Activated naive CD4-positive, alpha-beta T cell treated with anti-CD3 and anti-CD28 coated beads for 36 hours (primary cell): ENCODE measurements at places on chromosomes 13 and 19.

GRCh38 chr19:18903156-18904037, 7.4 kb upstream of the CERS1 start:
- H3K27ac ChIP-seq: no peak overlapping the region
- peaks cover 10% of the 10 kb centered on the region for H3K36me3 ChIP-seq
- H3K4me1 ChIP-seq: no peaks in the 10 kb centered on the region
- H3K27me3 ChIP-seq: no peaks in the 10 kb centered on the region

- H3K27ac ChIP-seq: no peak overlapping the region
- no peak for DNase-seq
- no peaks in the 10 kb centered on the region for H3K27me3 ChIP-seq
- no peaks in the 10 kb centered on the region for H3K36me3 ChIP-seq
- no peak overlapping the region for H3K4me3 ChIP-seq
These were observed 67.3 kb upstream of the MED4 start for GRCh38 chr13:48162217-48162616.

DNA sequence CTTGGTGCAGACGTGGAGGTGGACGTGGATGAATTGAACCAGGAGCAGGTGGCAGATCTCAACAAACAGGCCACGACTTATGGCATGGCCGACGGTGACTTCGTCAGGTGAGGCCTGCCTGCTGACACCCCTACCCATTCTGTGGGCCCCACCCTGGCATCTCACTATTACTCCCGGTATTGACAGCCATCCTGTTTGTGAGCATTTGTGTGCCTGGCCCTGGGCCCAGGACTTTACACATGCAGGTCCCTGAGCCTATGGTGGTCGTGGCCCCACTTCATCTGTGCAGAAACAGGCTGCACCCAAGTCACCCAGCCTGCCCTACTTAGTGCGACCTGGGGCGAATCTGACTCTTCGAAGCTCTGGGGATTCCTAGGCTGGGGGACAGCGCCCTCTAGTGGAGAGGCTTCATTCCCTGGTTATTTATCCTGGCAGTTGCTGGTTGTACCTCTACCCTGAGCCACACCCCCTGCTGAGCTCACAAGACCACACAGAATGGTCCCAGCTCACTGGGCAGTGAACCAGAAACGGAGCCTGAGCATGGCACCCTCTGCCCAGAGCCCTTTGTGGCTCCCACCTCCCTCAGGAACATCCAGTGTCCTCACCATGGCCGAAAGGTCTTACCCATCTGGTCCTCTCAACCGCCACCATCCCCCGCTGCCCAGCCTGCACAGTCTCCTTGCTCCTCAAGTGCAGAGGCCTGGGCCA, 16.9 kb downstream of the ZNF296 start:
- H3K27me3 ChIP-seq: no peaks in the 10 kb centered on the region
- no peak overlapping the region for H3K4me3 ChIP-seq
- peak; percentile 90 for DNase-seq
- H3K36me3 ChIP-seq: peaks cover 41% of the 10 kb centered on the region
- no peaks in the 10 kb centered on the region for H3K4me1 ChIP-seq

GRCh38 chr19:51040151-51040550, 5.3 kb upstream of the KLK12 start:
- peaks cover 4% of the 10 kb centered on the region for H3K27me3 ChIP-seq
- no peak overlapping the region for H3K27ac ChIP-seq
- no peaks in the 10 kb centered on the region for H3K36me3 ChIP-seq
- DNase-seq: no peak
- H3K4me1 ChIP-seq: no peaks in the 10 kb centered on the region

GRCh38 chr13:96810104-96810503, 184.2 kb downstream of the OXGR1 start:
- no peaks in the 10 kb centered on the region for H3K27me3 ChIP-seq
- no peak overlapping the region for H3K4me3 ChIP-seq
- no peak for DNase-seq
- H3K4me1 ChIP-seq: no peaks in the 10 kb centered on the region
- no peak overlapping the region for H3K27ac ChIP-seq

- H3K36me3 ChIP-seq: peaks cover 31% of the 10 kb centered on the region
- H3K4me3 ChIP-seq: peak overlapping the region; percentile 79
- H3K4me1 ChIP-seq: peaks cover 7% of the 10 kb centered on the region
- H3K27me3 ChIP-seq: no peaks in the 10 kb centered on the region
- H3K27ac ChIP-seq: no peak overlapping the region
These were observed 687 bp downstream of the MATK start for GRCh38 chr19:3785451-3785937.

GRCh38 chr19:44856421-44857083, 10.5 kb downstream of the NECTIN2 start:
- no peak overlapping the region for H3K27ac ChIP-seq
- no peaks in the 10 kb centered on the region for H3K36me3 ChIP-seq
- no peaks in the 10 kb centered on the region for H3K4me1 ChIP-seq
- no peak for DNase-seq

DNA sequence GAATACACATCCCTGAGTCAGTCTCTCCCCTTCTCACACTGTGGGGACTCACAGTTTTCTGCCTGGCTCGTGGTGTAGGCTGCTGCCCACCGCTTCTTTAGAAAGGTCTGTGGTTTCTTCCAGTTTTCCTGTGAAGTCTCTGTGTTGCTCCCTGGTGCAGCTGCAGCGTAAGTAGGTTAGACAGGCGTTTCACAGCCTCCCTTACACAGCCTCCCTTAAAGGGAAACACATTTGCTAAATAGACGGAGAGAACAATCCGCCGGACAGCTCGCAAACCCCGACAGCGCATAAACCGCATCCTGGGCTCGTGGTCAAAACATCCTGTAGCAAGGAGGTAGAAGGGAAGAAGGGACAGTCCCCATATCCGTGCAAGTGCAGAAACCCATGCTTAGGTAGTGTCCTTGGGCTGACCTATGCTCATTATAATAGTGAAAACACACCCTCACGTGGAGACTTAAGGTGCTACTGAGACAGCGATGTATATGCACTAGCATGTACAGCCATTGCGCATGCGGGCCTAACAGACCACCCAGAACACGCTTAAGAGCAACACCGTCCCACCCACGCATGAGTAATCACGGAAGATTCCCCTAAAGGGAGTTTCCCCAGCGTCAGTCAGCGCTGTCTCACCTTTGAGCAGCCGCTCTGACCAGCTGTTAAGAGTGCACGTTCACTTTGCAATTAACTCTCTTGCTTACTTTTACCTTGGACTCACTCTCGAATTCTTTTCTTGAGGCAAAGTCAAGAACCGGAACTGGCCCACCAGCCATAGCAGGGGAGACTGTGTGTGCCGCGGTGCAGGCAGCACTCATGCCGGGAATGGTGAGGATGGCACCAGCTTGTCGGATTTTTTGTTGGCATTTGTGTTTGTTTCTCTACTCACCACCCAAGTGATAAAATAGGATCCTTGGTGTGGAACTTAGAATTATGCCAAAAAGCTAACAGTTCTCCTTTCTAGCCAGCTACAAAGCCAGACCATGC, 16.6 kb downstream of the SIGLEC8 start:
- peak overlapping the region; percentile 62 for H3K4me3 ChIP-seq
- H3K27me3 ChIP-seq: peaks cover 4% of the 10 kb centered on the region
- peaks cover 43% of the 10 kb centered on the region for H3K4me1 ChIP-seq
- peak overlapping the region; percentile 87 for H3K27ac ChIP-seq
- peak; percentile 95 for DNase-seq
